ENCODE measurements at places on chromosomes 5 and 9.

DNA sequence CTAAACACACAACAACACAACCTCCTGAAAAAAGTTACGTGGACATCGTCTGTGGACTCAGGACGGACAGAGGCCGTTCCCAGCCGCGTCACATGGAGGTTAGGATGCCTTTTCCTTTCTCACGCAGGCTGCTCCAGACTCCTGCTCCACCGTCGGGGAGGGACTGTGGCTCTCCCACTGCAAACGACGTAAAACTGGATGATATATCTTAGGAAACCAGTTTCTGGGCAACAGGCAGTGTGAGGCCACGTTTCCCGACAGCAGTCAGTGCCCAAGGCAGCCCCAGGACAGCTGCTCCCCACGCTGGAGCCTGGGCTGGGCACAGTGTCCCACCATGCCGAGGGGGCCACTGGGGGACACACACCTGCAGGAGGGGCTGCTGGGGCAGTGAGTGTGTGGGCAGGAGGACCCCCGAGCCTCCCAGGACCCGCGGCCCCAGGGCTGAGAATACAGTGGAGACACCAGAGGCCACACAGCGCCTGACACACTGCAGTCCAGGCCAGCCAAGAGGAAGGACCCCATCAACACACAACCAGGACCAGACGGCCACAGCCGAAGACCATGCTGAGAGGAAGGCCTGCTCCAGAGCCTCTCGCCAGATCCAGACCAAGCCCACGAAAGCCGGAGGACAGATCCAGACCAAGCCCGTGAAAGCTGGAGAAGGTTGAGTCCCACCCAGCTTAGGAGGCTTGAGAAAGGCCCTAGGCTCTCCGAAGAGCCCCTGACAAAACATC lies 26.2 kb downstream of the EXD3 start:
- no peak for DNase-seq

DNA sequence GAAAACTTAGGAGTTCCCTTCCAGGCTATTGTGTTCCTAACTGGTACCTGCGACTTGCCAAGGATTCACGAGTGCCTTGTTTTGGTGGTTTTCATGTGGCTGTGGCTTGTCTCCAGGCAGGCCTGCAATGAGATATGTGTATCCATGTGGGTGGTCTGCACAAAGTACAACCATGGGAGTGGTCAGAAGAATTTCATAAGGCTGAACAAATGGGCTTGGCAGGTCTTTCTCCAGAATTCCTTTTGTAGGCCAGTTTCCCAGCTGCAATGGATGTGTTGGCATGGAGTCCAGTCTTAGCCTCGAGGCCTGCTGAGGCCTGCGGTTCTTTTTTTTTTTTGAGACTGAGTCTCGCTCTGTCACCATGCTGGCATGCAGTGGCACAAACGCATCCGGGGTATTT lies 28.8 kb upstream of the MELK start:
- peak; percentile 18 for DNase-seq

- DNase-seq, result peak; percentile 92
Measured at GRCh38 chr5:135356522-135357318, 42.3 kb downstream of the MACROH2A1 start.

DNA sequence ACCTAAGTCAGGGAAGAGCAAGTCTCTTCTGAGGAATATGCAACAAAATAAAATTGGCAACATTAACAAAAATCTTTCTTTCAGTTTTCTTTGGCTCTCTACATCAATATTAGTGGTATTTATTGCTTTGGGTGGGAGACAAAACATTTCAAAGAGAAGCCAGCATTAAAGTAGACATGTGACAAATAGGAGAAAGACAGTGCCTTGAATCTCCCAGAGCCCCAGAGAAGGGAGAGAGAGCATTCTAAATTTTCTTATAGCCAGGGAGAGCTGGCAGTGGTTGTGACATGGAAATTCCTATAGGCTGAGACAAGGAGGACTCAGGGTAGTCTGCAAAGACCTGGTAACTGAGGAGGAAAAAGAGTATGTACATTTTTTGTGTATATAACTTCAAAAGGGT lies 79.4 kb upstream of the NREP start:
- DNase-seq, result peak; percentile 17

- DNase-seq, result no peak
Measured at GRCh38 chr5:54257366-54258118, 52.8 kb downstream of the ARL15 start.

DNA sequence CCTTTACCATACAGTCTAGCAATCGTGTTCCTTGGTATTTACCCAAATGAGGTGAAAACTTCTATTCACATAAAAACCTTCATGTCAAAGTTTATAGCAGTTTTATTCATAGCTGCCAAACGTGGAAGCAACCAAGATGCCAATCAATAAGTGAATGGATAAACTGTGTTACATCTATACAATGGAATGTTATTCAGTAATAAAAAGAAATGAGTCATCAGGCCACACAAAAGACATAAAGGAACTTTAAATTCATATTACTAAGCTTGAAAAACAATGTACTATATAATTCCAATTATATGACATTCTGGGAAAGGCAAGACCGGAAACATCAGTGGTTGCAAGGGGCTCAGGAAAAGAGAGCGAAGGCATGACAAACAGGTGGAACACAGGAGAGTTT lies 679.9 kb downstream of the ISL1 start:
- DNase-seq, result no peak

DNA sequence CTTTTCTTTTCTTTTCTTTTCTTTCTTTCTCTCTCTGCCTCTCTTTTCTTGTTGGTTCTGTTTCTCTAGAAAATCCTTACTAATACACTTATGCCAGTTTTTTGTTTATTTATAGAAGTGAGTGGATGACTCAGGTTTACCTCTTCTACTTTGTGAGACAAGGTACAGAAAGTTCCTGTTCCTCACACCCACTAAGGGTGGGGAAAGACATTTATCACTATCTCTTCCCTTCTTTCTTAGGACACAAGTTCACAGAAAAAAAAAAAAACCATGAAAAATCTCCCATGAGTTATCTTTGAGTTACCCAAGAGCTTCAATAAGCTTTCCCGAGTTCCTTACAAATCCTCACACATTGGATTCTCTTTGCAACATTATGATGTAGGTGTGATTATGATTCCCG lies 60.9 kb upstream of the CD180 start:
- DNase-seq, result no peak

DNA sequence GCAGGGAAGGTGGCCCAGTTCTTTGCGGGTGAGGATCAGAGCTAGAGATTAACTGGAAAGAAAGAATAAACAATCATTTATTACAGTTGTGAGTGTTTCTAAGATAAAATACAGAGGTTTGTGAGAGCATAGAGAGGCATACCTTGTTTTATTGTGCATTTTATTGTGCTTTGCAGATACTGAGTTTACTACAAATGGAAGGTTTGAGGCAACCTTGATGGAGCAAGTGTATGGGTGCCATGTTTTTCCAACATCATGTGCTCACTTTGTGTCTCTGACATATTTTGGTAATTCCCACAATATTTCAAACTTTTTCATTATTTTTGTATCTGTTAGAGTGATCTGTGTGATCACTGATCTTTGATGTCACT lies 715 bp upstream of the C5orf34 start:
- DNase-seq, result no peak

DNA sequence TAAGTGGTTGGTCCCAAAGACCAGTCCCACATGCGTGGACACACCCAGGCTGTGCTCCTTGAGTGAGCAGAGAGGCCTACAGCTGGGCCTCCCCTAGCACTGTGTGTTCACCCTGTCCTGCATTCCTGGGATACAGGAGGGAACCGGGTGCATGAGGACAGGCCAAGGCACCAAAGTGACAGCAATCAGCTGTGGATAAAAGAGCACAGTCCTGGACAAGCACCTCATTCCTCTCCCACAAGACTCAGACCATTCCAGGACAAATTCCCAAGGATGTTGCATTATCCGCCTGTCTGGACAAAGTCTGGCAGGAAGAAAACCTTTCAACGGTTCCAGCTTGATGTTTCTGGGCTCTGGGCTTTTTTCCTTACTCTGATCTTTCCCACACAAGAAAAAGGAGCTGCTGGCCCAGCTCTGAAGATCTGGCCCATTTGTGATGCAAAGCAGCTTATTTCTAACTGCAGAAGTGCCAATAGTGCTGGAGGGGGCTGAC lies 273.2 kb downstream of the ENC1 start:
- no peak for DNase-seq

DNA sequence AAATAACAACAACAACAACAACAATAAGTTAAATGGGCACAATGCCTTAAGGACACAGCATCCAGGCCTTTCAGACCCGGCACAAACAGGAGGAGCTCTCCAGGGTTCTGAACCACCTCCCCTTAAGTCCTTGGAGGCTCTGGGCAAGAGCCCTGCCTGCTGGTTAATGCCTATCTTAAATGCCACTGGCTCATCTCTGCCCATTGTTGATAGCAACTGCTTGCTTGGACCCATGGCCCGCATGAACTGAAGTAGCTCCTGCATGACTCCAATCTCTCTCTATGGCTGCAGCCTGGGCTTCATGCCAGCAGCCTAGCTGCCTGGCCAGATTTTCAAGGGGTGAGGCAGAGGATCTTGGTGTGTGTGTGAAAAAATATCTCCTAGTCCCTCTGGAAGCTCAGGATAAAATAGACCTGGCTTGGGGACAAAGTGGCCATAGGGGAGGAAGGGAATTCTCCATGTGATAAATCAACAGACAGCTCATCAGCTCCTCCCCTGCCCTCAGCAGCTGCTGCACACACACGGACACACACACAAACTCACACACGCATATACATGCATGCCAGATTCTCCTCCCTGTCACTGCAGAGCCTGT lies 27.4 kb downstream of the FAM219A start:
- DNase-seq, result peak; percentile 76

DNA sequence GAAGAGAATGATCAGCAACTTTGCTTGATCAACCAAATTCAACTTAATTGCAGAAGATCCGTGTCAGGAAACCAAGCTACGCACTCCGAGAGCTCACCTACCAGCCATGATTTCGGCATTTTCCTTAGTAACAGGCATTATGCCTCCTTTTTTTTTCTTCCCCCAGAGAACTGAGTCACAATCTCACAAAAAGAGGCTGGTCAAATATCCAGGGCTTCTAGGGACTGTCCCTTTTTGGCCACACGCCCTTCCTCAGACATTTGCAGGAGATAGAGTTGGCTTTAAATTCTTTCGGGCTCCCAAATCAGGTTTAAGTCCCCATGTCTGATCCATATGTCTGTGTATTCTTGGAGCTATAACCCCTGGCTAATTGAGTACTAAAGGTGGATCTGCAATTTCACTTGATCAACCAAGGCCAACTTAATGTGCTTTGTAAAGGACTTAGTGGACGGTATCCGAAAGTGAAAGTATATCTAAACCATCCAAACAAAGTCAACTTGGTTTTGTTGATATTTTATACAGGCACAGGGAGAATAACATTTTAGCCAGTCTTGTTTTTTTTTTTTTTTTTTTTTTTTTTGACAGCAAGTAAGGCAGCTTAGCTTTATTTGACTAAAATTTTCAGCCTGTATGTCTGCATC lies 100.8 kb upstream of the TBCA start:
- DNase-seq, result no peak

DNA sequence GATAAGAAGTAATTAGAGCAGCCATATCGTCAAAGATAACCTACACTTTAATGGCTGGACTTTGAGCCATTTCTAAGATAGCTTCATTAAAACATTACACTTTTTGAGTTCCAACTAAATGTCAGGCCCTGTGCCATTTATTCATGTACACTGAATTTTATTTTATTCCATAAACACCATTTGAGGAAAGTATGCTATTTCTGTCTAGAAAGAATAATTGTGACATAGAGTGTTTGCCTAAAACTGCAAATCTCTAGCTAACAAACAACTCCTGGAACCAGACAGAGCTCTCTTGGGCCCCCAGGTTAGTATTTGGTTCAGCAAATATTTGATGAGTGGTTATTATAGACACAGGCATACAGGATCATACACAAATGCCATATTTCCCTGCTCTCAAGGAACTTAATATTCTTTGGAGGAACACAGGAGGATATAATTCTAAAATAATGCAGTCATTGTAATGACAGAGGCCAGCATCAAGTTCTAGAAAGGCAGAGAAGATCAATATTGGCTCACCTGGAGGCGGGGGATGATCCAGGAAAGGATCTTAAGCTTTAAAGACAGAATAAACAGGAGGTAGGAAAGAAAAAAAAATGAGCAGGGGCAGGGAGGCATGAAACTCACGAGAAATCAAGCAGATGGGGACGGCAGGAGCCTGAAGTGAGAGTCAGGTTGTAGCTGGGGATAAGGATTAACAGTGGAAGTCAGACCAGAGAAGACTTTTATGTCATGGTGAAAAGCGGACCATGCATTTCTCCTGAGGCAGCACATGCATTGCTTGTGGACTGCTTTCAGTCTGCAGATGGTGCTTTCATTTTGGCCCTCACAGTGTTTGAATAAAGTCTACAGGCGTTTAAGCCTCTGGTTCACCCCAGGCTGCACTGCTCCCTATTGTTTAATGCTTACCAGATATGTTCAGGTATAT lies 127.7 kb downstream of the GCNT1 start:
- DNase-seq, result no peak

GRCh38 chr9:9033022-9033421 lies 1233.4 kb upstream of the DMAC1 start:
- DNase-seq, result no peak

DNA sequence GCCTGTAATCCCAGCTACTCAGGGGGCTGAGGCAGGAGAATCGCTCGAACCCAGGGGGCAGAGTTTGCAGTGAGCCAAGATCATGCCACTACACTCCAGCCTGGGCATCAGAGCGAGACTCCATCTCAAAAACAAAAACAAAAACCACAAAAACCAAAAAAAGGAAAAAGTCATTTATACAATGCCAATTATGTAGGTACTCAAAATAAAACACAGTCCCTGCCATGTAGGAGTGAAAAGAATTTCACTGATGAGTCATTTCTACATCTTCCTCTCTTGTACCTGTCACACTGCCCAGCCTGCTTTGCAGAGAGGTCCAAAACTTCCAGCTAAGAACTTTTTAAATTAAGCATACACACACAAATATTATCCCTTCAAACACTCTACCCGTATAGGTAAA lies 215.8 kb downstream of the EPB41L4A start:
- no peak for DNase-seq

DNA sequence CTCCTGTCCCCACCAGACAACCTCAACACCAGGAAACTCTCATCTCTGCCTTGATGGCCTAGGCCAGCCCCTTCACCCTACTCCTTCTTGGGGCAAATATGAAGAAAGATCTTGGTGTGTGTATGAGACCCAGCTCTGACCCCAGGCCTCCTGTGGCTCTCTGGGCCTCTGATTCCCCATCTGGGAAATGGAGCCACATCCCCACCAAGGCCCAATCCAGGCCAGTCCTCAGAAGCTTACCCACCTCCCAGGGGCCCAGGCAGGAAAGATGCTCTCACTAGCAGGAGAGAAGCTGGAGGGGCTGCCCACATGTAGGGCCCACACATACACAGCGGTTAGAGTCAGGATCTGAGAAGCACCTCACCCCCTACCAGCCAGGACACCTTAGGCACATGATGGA lies 38.9 kb downstream of the BICD2 start:
- DNase-seq, result no peak

DNA sequence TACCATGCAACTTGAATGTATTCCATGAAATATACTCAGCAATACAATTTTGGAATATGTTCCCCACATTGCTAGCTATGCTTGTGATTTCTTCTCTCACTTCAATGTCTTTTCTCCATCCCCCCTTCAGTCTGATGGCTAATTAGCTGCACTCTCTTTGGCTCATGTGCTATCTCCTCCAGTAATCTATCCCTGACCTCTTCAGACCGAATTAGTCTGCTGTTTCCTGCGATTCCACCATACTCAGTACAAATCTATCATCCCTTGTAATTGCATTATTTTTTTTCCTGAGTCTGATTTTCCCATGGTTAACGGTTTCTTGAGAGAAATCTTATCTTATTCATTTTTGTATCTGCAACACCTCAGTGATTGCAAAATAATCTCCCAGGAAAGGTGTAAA lies 360.7 kb upstream of the CDH10 start:
- DNase-seq, result no peak
